Astrocyte (in vitro differentiated cells and primary cell): ENCODE measurements at places on chromosomes 16 and 17. TPM values are rescaled to one million over a fixed set of nuclear protein-coding genes. Genes with fewer than 3 reads are reported as not detected.

DNA sequence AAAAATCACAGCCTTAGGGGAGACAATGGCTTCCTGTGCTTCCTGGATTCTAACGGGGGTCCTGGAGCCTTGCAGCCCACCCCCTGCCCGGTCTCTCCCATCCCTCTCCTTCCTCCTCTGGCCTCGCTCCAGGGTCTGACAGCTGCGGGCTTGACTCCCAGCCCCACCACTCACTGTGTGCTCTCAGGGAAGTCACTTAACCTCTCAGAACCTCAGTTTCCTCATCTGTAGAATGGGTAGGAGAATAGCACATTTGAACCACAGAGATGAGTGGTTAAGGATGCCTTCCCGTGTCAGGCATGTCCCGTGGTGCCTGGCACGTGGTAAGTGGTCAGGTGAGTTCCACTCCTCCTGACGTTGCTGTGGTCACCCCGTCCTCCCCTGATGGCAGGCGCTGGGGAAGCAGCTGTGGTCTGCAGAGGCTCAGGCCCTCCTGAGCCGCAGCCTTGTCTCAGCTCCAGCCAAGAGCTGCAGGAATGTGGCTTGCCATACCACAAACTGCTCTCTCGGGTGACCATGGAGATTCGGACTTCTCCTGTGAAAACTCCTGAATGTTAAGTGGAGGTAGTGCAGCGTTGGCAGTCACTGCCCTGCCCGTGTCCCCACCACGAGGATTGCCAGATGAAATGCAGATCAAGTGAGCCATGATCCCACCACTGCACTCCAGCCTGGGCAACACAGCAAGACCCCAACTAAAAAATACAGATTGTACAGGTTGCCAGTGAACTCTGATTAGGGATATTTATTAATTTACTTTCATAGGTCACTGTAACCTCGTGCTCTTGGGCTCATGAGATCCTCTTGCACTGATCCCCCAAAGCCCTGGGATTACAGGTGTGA, 85.7 kb downstream of the NT5M start:
- peak; percentile 85 for DNase-seq

GRCh38 chr16:89720551-89720812, 216 bp downstream of the VPS9D1 start:
- no peak for DNase-seq

Gene HBM
- not detected in 2 replicates for total RNA-seq

Gene ANKRD40CL
- not detected in 2 replicates for total RNA-seq

GRCh38 chr17:47957591-47958490, at the start of gene PRR15L:
TSS of gene PRR15L (minus strand) at chr17:47957883. CDS start at chr17:47953234, 4,649 bp downstream.
- DNase-seq, result no peak

GRCh38 chr16:63717806-63718205, 1404.1 kb downstream of the CDH11 start:
- DNase-seq, result no peak

DNA sequence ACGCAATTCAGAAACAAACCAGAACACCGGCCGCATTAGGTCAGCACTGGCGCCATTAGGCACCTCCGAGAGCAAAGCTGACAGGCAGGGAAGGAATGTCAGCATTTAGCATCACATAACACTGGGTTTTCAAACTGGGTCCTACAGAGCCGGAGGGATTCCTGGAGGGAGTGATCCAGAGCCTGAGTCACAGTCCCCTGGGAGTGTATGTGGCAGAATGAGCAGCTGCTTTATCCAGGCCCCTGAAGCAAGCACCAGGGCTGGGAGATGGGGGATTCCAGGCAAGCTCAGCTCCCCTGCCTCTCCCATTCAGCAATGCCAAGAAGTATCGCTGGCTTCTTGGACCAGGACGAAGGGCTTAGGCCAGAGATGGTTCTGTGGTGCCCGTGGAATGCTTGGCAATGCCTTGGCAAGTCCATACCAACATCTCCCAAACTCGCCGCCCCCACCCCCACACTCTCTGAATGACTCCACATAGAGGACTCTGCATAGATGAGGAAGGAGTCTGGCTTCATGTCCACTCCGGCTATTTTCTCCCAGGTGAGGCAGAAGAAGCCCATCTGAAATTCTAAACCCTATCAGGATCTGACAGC, 20.4 kb downstream of the GAS7 start:
- peak; percentile 14 for DNase-seq

DNA sequence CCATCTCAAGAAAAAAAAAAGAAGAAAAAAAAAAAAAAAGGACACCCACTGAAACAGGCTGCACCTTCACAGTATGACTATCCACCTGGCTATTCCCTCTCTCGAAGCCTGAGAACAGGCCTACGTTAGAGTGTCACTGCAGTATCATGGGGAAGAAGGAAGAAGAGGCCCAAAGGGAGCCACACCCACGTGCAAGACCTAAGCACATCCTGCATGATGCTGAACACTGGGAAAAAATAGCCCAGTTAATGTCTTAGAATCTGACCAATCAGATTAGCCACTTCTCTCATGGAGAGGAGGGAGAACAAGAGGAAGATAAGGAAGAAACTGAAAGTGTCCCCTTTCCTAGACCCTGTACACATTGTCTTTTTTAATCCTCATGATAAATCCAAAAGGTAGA, 19.5 kb upstream of the MED13 start:
- no peak for DNase-seq

Gene B4GALNT2
- total RNA-seq, result 0.07 TPM in 1 of 2 replicates, not detected in the other

- no peak for DNase-seq
These were observed 45.8 kb upstream of the STAC2 start for GRCh38 chr17:39271546-39271945.

GRCh38 chr17:14859542-14859941, 405.6 kb downstream of the PMP22 start:
- no peak for DNase-seq

DNA sequence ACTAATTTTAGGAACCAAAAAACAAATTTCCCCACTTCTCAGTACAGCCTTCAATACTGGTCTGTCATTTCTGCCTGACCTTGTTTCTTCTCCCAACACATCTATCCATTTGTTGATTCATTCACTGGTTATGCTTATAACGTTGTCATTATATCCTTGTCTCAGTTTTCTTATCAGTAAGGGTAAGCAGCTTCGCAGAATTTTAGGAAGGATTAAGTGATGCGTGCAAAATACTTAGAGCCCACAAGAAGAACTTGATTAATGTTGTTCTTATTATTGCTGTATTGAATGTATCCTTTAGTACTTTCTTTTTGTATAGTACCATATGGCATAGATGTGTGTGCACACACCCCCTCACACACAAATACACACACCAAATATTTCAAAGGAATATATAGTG, 403.5 kb upstream of the HSBP1 start:
- peak; percentile 66 for DNase-seq

- DNase-seq, result no peak
These were observed 7.9 kb downstream of the P2RX5 start for GRCh38 chr17:3688027-3688553.

Gene PLEKHH3
- 14.1 and 14.5 TPM in 2 replicates for total RNA-seq

Gene ESRP2
- total RNA-seq, result 2.5 and 5.1 TPM in 2 replicates

DNA sequence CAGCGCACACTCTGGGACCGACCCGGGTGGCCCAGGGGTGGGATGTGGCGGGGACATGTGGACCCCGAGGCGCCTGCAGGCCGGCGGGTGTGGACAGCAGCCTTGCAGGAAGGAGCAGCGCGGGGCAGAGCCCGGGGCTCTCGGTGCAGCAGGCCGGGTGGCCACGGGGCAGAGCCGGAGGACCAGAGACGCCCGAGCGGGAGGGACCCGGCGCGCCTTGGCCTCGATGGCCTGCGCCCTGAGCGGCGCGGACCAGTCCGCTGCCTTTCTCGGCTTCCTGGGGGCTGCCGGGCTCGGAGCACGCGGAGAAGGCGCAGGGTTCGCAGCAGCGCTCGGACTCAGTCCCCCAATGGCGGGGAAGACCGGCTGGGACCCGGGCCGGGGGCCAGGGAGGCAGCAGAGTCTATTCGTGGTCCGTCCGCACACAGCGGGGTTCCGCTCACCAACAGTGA, 43.4 kb downstream of the OSBPL7 start:
- no peak for DNase-seq

DNA sequence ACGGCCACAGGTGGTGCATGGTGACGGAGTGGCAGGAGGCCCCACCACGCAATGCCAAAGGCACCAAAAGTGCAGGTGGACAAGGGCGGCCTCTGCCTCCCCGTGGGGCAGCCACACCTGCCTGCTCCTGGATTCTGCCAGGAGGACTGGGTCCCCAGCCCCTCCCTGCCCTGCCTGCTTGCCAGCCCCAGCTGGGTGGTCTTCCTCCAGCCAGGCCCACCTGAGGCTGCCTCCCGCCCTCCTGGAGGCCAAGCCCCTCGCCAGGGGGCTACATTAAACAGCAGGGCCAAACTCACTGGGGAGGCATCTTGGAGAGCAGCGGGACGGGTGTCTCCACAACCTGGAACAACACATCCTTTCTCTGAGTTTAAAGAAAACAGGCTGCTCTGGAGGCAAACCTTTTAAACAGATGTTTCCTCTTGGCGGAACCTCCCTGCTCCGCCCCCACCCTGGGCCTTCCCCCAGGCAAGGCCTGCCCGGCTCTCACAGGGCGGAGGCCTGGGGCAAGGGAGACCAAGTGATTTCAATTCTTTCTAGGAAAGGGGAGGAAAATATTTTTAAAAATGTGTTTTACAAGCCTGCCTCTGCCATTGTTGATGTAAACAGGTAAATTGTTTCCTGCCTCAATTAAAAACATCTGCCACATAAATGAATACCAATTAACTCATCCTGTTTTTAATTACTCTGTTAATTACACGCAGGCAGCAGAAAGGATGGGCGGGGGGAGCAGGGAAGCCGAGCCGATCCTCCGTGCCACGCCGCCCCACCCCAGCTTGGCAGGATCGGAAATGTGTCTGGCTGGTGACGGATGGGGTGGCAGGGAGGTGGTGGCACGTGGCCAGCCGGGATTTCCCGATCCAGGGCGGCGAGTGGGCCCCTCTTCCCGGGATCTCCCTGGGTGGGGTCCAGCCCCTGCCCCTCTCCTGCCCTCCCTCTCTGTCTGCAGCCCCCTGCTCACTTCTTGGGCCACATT, 54.4 kb upstream of the PABPN1L start:
- peak; percentile 32 for DNase-seq

DNA sequence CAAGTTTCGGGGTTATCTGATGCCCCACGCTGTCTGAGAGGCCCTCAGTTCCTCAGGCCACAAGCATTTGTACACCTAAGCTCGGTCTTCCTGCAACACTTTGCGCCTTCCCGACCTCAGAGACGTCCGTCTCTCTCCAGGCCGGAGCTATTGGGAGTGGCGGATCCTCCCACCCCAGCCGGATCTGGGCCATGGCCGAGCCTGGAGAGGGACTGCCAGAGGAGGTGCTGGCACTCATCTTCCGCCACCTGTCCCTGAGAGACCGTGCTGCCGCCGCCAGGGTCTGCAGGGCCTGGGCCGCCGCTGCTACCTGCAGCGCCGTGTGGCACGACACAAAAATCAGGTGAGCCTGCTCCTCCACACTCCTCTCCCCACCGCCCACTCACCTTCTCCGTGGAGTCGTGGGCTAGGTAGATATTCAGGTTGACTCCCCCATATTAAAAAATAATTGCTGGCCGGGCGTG, 1.9 kb downstream of the FBXL8 start:
- no peak for DNase-seq

DNA sequence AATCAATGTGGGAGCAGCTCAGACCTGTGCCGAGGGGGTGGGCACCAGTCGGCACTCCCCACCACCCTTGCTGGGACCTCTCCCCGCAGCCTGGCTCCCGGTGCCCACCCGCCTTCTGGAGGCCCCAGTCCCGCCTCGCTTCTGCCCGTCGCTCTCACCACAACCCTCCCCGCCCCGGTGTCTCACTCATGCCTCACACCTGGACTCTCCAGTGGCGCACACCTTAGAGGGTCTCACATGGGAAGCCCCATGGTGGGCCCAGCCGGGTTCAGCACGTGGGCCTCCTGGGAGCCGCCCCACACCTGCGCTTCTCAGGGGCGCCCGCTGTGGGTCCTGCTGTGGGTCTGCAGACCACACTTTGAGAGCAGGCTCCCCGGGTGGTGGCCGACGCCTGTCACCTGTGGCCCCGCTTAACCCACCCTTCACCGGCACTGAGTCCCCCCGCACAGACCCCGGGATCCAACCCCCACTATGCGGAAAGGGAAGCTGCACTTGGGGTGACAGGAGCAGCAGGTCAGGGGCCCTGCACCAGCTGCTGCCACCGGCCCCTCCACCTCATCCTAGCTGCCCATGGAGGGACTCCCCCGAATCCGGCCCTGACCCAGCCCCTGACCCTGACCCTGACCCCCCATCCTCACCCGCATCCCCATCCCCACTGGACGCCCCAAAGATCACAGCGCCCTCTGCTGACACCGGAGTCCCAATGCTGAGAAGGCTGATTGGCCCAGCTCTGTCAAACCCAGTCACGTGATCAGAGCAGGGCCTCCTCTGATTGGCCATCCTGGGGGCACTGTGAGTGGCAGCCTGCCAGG, 27.4 kb upstream of the SLC38A10 start:
- DNase-seq, result no peak

DNA sequence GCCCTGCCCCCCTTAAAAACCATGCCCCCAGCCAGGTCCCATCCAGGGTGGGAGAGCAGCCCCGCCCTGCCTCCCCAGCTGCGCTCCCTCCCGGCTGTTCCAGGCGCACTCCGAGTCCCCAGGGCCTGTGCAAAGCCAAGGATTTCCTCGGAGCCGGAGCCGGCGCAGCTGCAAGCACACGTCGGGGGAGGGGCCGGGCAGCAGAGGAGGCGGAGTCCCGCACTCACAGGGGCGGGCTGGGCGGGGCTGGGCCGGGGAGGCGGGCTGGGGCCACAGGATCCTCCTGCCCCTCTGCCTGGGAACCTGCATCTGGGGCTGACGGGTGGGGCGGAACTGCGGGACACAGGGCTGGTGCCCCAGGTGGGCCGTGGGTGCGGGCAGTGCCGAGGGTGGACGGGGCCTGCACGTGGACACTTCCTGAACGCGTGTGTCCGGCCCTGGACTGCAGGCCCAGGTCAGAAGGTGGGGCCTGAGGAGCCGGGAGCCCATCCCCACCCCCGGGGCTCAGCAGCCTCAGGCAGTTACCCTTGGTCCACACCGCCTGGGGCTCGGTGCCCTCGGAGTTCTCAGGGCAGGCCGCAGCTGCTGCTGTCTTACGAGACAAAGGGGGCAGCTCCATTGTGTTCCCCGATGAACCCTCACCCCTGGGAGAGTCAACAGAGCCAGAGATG, 24.0 kb upstream of the SSTR5 start:
- DNase-seq, result no peak
